ENCODE measurements at places on chromosomes 7 and 10.

DNA sequence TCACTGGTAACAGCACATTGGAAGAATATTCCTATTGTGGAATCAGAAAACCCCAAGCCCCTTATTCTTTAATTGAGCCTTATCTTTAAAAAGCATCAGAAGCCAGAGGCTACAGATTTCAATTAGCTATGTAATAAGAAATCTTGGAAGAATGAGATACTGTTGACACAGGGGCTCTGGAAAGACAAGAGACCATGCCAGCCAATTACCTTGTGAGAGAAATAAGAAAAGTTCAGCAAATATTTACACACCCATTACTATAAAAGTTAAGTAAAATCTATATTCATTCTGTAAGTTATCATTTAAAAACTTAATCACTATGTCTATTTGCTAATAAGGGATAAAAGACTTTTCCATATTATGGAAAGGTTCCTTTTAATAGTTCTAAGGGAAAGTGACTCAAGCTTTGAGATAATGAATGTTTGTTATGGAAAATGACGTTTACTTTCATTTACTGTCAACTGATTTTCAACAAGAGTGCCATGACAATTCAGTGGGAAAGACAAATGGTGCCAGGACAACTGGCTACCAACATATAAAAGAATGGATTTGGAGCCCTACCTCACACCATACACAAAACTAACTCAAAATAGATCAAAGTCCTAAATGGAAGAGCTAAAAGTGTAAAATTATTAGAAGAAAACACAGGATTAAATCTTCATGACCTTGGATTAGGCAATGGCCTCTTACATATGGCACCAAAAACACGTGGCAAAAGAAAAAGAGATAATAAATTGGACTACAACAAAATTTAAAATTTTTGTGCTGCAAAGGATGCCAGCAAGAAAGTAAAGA is 28.3 kb downstream of the ZFAND2A start:
- DNase-seq = no peak

GRCh38 chr10:63829573-63830149 is 308.5 kb downstream of the REEP3 start:
- no peak for DNase-seq

DNA sequence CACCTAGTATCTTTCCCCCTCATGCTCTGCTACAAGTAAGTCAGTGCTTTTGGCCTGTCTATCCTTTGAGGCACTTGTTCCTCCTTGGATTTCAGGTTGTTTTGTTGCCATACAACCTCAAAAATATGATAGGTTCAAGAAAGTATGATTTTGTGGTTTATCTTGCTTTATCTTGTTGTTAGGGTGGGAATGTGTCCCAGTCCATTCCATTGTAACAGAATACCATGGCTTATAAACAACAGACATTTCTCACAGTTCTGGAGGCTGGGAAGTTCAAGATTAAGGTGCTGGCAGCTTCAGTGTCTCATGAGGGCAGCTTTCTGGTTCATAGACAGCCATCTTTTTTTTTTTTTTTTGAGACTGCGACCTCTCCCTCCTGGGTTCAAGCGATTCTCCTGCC is 72.1 kb downstream of the TMEM270 start:
- DNase-seq = no peak

GRCh38 chr10:88755753-88756152 is 4.1 kb upstream of the LIPN start:
- no peak for DNase-seq

GRCh38 chr10:29860166-29860565 is 199.2 kb downstream of the JCAD start:
- peak; percentile 58 for DNase-seq

GRCh38 chr10:35910234-35910633 is 268.1 kb upstream of the FZD8 start:
- peak; percentile 59 for DNase-seq

GRCh38 chr10:122462533-122463465 is 1.4 kb downstream of the HTRA1 start:
- DNase-seq = peak; percentile 43

DNA sequence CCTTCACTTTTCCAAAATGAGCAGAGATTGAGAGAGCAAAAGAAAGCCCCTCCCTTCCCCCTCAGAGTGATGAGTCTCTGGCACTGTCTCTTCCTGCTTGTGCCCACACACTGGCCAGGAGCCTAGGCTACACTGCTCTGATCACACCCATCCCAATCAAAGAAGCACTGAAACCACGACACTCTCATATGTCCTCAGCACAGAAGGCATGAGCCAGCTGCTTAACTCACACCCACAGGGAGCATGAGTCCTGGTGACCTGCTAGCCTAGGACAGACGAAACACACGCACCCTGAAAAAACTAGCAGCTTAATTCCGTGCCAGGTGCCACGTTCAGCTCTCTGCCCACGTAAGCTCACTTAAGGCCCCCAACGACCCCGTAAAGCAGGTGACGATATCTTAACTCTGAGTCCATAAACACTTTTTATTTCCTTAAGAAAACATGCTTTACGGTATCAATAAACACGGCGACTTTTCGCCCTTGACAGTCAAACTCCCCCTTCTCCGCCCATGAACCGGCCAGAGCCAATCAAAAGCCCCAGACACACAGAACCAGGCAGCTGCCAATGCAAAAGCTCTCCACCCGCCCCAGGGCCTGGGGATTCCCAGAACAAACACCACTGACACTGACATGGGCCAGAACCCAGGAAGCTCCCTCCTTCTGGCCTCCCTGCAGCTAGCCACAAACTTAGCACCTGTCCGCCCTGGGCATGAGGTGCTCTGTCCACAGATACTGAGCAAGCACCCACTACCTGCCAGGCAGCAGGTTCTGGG is 69.0 kb downstream of the TNRC18 start:
- peak; percentile 77 for DNase-seq

DNA sequence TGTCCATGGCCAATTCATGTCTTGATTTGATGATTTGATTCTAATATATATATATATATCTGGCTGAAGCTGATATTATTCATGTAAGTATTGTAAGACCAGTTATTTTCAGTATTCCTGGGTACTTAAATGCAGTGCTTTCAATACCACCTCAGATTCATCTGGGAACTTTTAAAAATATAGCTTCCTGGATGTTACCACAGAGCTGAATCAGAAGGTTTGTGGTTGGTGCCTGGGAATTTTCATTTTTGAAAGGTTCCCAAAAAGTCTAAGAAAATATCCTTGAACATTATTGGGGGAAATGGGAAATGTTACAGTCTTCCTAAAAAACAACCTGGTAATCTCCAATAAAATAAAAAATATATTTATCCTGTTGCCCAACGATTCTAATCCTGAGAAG is 10.7 kb upstream of the PPP3CB start:
- DNase-seq = peak; percentile 62

All from AG08395 (cell line).